Stimulated activated CD4-positive, alpha-beta T cell treated with anti-CD3 and anti-CD28 coated beads, Interleukin-1b, Interleukin-23, amount 100 ng/mL, for 1 hour (primary cell): ENCODE measurements at places on chromosomes 13 and 19.
A peak's percentile ranks its signal among the peaks of the same experiment; 100 is the strongest.

DNA sequence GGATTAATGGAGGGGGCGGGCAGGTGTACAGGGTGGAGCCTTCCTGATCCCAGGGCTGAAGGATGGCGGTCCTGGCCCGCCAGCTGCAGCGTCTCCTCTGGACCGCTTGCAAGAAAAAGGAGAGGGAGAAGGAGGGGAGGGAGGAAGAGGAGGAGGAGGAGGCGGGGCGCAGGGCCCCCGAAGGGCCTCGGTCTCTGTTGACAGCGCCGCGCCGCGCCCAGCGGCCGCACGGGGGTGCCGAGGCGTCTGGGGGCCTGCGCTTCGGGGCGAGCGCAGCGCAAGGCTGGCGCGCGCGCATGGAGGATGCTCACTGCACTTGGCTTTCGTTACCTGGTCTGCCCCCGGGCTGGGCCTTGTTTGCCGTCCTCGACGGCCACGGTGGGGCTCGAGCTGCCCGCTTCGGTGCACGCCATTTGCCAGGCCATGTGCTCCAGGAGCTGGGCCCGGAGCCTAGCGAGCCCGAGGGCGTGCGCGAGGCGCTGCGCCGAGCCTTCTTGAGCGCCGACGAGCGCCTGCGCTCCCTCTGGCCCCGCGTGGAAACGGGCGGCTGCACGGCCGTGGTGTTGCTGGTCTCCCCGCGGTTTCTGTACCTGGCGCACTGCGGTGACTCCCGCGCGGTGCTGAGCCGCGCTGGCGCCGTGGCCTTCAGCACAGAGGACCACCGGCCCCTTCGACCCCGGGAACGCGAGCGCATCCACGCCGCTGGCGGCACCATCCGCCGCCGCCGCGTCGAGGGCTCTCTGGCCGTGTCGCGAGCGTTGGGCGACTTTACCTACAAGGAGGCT is at the start of gene PPM1N:
Gene PPM1N, plus strand, starts transcription at position 33 of the 785 bp plus-strand sequence. Its CDS starts 30 bp downstream, at position 63.
- no peak for DNase-seq

DNA sequence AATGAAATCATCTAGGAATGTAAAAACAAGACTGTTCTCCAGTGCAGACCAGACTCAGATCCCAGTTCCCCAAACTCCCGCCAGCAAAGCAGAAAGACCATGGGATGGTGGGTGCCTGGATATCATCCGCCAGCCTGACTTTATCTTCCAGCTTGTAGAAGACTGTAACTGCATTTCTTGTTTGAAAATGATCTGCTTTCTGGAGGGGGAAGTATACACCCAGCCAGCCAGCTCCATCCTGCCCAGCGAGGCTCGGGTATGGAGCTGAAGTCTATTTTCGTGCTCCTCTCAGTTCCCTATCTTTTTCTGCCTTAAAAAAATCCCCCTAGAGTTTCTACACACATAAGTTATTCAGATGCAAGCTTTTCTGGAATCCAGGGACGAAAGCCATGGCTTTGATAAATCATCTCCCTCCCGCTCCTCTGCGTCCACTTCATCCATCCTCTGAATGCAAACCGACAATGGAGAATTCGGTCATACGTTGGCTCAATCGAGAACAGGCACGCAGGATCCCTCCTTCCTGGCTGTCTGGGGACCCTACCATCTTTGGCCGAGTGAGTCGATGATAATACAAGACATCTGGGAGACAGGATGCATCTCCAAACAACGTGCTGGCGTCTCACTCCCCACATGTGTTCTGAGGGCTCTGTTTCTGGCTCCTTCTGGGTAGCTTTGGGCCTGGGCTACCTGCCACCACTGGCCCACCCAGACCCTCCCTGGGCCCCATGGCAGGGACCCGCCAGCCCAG is 31.2 kb downstream of the CEBPG start:
- no peak for DNase-seq

DNA sequence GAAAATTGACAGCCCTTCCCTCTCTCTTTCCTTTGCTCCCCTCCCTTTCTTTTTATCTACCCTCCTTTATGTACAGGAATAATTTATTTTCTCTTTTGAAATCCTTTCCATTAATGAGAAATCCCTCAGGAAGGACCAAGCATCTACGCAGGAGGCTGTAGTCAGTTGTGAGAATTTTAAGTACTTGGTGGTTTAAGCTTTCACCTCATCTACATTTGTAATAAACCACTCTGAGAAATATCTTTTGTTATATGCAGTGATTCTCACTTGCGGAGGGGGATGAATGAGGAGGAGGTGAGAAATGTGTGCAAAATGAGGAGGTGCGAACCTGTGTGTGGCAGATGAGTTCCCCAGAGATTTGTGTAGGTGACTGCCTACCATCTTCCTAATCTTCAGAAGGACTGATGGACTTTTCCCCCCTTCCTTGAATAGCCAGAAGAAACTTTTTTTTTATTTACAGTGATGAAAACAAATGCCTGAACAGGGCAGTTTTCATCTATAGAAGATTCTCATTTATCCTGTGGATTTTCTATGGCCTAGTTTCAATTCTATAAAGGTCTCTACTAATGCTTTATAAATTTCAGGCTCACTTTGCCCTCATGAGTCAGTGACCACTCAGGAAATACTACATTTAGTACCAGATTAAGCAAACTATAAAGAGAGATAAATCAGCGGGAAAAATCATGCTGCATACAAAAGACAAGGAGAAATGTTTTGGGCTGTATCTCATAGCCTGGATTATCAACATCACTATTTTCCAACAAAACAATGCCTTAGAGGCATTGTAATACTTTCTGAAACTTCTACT is 118.3 kb downstream of the LHFPL6 start:
- DNase-seq, result no peak

DNA sequence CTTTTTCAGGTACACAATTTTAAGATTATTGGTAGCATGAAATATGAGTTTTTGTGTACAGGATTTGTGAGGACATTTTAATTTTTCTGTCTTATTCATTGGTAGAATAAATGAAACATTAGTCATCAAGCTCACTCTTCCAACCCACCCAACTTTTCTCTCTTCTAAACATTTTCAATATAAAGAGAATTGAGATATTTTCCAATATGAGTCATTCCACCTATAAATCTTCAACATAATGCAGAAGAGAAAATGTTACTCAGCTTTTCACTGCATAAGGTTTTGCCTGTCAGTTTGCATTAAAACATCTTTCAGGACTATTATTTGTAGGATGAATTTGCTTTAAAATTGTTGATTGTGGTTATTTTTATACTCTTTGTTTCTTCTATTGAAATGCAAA is 330.7 kb downstream of the PCDH20 start:
- no peak for DNase-seq

GRCh38 chr13:113567681-113568080 is 16.9 kb upstream of the TFDP1 start:
- DNase-seq, result no peak

- DNase-seq, result no peak
Observed at GRCh38 chr19:39953915-39954314, 17.1 kb upstream of the PSMC4 start.

- DNase-seq, result no peak
Observed at GRCh38 chr13:35127466-35127865, 185.4 kb downstream of the NBEA start.

DNA sequence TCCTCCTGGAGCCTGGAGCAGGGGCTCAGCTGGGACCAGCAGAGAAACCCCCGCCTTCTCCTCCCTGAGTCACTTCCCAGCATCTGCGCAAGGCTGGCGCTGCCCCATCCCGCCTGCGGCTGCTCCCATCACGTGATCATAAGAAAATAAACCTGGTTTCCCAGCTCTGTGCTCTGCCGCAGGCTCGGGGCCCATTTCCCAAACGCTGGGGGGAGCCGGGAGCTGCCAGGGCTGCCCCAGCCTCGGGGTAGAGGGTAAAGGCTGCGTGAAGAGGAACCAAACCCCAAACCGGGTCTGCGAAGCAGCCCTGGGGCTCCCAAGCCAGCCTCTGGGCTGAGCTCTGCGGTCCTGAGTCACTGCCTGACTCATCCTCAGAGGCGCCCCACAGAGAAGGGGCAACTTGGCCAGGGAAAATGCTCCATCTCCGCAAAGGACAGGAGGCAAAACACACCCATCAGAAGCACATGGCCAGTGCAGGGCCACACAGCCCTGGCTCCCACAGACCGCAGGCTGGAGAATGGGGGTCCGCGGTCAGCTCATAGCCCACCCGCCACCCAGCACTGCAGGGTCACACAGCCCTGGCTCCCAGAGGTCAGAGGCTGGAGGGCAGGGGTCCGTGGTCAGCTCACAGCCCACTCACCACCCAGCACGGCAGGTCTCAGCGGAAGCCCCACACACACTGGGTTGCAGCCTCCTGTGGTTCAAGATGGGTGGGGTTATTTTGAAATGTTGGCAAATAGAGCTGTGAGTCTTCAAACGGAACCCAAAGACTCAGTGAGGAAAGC is 67.1 kb downstream of the RASA3 start:
- peak; percentile 49 for DNase-seq

- DNase-seq, result no peak
Observed at GRCh38 chr13:113096745-113097305, 8.8 kb upstream of the F7 start.

- no peak for DNase-seq
Observed at GRCh38 chr13:113113846-113114271, 8.3 kb downstream of the F7 start.

DNA sequence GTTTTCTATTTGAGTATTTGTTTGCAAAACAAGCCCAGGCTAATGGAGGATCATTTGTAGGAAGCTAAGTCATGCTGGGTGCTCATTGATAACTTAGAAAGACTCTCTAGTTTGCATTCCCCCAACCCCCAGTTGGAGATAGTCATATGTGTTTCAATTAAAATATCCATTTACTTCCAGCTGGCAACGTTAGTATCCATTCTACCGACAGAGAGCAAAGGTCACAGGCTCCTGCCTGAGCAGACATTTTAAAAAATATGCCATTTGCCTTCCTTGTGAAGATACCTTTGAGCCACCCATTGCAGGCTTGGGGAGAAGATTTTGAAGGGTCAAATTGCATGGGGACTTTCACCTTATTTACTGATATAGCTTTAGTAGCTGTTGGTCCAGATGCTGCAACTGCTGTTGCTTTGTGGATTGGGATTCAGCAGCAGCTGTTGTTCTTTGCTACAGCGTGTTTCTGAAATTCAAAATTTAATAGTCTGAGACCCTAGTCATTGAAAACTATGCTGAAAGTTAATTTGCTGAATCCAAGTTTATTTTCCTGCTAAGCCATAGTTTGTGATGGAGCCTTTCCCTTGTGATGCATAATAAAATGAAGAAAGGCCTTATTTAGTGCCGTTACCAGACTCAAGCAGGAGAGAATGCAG is 335.1 kb downstream of the GPC6 start:
- no peak for DNase-seq

DNA sequence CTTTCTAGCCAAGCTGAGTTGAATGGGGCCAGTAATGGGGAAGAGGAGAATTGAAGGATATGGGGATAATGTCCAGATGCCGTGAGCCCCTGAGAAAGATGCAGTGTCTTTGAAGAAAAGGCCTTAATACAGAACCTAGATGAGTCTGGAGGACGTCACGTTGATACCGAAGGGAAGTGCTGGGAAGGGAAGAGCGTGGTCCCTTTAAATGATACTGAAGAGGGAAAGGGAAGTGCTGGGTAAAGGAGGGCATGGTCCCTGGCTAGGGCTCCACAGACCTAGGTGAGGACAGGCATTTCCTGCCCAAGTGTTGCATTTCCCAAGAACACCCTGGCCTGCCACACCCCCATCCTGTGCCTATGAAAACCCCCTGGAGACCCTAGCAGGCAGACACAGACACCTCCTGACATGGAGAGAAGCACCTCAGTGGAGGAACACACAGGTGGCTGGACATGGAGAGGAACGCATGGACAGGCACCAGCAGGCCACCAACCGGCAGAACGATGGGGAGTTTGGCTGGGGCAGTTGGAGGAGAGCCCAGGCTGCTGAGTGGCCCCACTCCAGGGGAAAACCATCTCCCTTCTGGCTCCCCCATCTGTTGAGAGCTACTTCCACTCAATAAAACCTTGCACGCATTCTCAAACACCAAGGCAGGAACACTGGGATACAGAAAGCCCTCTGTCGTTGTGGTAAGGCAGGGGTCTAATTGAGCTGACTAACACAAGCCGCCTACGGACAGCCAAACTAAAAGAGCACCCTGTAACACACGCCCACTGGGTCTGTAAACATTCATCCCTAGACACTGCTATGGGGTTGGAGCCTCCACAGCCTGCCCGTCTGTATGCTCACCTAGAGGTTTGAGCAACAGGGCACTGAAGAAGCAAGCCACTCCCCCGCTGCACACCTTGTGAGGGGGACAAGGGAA is 34.9 kb upstream of the POMP start:
- DNase-seq, result no peak

DNA sequence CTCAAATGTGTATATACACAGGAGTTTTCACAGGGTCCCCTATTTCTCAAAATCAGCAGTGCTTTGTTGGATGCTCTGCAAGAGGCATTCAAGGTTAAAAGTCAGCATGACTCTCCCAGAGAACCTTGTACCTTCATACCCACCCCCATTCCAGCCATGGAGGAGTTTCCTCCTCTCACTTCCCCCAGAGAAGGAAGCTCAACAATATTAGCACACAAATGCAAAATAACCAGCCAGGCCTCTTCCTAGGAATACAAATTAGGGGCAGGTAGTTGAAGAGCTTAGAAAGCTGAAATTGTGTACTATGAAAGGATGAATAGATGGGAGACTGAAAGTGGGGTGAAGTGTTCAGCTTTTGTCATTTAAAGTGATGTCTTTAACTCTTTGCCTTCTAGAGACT is 43.8 kb downstream of the SPRY2 start:
- DNase-seq, result no peak

- DNase-seq, result no peak
Observed at GRCh38 chr13:99800011-99800410, 171.6 kb downstream of the ZIC5 start.

DNA sequence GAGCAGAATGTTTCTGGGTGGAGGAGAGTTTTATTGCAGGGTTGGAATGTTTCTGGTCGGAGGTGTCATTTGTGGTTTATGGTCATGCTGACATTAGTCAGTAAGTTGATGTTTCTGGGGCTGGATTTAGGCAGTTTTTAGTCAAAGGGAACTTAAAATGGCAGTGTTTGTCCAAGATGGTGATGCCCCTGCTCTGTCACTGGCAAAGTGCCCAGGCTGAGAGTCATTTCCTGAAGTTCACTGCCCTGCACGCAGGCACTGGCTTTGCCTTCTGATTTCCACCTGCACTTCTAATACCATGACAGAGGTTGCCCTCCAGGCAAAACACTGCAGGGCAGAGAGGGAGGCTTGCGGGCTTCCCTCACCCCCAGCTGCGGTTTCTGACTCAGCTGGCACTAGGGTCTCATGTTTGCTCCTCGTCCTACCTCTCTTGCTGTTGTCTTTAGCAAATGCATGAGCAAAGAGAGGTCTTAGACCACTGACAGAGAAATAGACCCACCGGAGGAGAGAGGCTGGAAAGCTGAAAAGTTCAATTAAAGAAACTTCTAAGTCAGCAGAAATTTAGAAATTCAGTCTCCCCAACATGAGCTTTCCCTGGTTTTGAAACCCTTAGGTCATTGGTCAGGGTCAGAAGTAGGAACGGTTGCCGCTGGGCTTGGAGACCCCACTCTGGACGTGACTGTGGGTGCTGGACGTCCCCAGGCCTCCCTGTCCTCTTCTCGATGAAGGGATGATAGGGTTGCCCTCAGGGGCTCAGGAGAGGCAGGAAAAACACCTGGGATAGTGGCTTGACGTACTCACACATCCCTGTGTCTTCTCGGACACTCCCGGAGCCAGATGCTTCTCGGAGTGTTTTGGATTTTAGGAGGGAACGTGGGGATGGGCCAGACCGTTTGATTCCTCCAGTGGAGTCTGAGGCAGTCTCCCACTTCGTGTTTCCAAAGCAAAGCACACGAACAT is 26.3 kb downstream of the TMEM255B start:
- no peak for DNase-seq
